ENCODE measurements at places on chromosomes 12 and 14. TPM values are rescaled to one million over a fixed set of nuclear protein-coding genes. Genes with fewer than 3 reads are reported as not detected.

Gene MIP
- total RNA-seq = not detected

Gene ARHGEF40
- 16.0 TPM for total RNA-seq

GRCh38 chr12:113152835-113153814 is 3.6 kb downstream of the CFAP73 start:
- peak; percentile 85 for DNase-seq

GRCh38 chr14:51335531-51335930 is 95.5 kb downstream of the TMX1 start:
- DNase-seq = no peak

Gene PTHLH
- total RNA-seq = 0.37 TPM

DNA sequence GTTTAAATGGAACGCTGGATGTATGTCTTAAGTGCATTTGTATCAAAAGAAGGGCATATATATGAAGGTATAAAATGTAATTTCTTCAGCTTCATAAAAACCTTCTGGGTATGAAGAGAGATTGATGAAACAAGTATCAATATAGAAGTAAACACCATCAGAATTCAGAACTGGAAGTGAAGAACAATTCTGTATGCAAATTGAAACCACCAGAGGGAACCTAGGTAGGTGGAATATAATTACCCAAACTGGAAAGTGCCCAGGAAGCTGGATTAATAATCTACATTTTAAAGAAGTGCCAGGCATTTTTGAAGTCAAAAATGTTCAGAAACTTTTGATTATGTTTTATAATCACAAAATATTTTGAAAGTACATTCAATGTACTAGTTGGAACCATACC is 336.2 kb upstream of the GARIN6 start:
- no peak for DNase-seq

GRCh38 chr14:94337274-94337673 is 14.1 kb upstream of the SERPINA6 start:
- DNase-seq = no peak

- DNase-seq = no peak
Observed at GRCh38 chr14:66037361-66037760, 448.8 kb upstream of the CCDC196 start.

Gene GPATCH2L
- 23.8 TPM for total RNA-seq

Gene LALBA
- total RNA-seq = not detected

DNA sequence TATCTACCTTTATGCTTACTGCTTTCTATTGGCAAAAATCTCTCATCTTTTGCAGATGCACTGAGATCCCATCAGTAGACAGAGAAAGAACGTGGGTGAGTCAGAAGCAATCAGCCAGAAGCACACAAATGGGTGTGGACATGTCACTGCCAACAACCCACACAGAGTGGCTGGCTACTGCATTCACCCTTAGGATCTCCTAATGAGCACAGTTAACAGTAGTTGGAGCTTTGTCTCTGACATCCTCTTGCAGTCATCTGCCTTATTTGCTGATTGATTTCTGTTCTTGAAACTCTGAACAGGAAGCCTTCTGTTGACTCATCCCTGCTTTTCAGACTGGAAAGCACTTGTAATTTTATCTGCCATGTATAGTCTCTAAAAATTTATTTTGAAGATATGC is 117.2 kb downstream of the RGS6 start:
- no peak for DNase-seq

- DNase-seq = peak; percentile 16
Observed at GRCh38 chr12:1906579-1906978, 11.9 kb downstream of the CACNA2D4 start.

- no peak for DNase-seq
Observed at GRCh38 chr14:39383026-39383660, 49.1 kb downstream of the FBXO33 start.

Gene SYT1
- not detected for total RNA-seq

DNA sequence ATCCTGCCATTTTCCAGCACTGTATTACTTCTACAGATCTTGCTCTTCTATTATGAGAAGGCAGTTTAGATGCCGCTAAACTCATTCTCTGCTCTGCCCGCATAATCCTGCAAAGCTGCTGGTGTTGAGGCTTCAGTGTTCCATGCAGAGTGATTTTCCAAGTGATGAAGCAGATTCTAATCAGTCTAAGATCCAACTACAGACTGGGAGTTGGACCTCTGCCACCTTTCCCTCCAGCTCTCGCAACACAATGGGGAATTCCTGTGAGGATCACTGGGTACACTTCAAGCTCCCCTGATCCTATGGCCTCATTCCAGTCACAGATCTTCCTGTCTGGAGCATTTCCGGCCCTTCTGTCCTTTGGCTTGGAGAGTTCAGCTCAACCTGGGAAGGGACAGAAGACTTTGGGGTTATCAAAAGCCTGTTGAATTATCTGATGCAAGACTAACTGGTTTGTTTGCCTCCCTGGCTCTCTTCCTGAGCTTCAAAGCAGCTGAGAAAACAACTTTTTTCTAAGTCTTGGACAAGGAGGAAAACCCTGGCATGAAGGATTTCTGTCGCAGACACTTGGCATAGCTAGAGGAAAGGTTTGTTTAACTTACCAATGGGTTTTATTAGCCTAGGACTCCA is 333.9 kb downstream of the ZFP36L1 start:
- no peak for DNase-seq

GRCh38 chr14:77206877-77207389 is 25.3 kb downstream of the TMEM63C start:
- DNase-seq = no peak

GRCh38 chr14:76695263-76695920 is 65.9 kb upstream of the VASH1 start:
- DNase-seq = no peak

Gene CPNE6
- total RNA-seq = not detected

DNA sequence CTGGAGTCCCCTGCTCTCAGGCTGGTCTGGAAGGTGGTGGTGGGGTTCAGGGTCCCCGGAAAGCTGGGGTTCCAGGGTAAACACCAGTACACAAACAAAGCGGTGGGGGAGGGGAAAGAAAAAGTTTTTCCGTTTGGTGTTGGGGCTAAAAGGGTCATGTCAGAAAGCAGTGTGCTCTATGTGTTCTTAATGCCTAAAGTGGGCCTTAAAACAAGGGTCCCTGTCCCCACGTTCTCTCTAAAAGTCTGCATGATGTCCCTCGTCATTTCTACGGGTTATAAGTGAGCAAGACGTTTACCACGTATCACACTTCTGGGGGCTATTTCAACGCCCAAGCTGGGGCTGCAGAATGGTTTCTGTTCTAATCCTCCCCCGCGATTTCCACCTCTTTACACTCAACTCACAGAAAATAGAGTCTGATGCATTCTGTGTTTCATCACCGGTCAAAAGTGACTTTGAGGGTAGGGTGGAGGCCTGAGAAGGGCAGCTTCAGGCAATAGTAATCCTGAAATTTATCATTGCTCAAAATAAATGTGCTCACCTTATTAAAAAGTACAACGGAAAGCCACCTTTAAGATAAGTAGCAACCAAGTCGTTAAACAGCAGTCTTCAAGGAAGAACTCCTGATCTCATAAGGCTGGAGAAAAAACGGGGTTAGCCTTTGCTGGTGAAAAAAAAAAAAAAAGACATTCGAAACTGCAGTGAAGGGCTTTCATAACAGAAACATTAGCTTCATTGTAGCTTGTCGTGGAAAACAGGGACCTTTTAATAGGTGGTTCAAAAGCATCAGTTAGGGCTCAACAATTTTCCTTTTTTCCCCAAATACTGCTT is 63.9 kb upstream of the PTGR2 start:
- DNase-seq = peak; percentile 80

Gene RSRC2
- total RNA-seq = 43.5 TPM

DNA sequence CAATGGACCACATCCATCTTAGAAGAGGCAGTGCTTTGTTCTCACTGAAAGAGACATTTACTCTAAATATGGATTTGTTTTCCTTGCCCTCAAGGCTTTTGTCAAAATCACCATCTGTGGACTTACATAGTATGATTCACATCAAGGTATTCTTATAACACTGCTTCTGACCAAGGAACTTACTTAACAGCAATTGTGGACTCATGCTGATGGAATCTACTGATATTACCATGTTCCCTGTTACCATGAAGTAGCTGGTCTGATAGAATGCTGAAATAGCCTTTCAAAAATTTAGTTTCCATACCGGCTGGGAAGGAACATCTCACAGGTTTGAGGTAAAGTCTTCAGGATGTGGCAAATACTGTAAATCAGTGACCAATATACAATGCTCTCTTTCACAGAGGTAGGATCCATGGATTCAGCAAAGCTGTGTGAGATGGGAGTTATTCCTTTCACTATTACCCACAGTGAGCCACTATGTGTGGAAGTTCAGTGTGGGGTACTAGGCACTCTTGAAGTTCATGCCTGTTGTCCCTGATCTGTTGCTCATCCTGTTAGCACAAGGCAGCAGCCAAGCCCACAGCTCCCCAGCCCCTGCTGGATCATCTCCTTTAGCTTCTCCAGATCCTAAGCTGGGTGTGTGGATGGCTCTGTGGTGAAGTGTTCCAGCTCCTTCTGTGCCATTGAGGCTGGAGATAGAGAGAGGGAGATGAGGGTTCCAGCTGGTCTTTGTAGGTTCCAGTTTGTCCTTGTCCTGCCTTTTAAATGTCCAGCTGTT is 126.4 kb downstream of the ATP23 start:
- DNase-seq = no peak

Gene CDCA3
- total RNA-seq = 52.3 TPM

- DNase-seq = no peak
Observed at GRCh38 chr12:64029013-64029857, 184.7 kb downstream of the SRGAP1 start.

Gene LUM
- total RNA-seq = 905 TPM

GRCh38 chr14:51008446-51008845 is 64.2 kb upstream of the PYGL start:
- no peak for DNase-seq

DNA sequence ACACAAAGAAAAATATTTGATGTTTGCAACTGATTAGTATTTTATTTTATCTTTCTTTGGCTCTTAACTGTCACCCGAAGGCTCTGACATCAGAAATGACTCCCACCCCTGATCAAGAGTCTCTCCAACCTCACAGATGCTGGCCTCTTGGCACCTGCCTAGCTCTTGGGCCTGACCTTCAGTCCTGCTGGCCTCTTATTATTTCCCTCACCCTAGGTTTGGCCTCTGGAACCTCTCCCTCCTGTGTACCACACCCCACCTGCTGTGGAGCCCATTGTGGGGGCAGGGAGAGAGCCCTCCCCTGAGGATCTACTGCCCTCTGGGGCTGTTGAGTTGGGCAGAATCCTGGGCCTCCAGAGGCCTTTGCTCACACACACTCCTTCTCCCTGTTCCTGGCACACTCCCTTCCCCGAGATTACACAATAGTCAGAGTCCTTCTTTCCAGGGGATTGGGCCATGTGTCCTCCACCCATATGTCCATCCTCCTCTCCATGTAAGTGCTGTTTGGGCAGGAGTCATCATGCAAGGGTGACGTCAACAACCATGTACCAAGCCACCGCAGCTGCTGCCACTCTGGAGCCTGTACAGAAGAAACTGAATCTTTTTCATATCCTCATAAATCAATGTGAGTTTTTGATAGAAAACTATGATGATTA is 124.3 kb downstream of the RASSF9 start:
- no peak for DNase-seq

DNA sequence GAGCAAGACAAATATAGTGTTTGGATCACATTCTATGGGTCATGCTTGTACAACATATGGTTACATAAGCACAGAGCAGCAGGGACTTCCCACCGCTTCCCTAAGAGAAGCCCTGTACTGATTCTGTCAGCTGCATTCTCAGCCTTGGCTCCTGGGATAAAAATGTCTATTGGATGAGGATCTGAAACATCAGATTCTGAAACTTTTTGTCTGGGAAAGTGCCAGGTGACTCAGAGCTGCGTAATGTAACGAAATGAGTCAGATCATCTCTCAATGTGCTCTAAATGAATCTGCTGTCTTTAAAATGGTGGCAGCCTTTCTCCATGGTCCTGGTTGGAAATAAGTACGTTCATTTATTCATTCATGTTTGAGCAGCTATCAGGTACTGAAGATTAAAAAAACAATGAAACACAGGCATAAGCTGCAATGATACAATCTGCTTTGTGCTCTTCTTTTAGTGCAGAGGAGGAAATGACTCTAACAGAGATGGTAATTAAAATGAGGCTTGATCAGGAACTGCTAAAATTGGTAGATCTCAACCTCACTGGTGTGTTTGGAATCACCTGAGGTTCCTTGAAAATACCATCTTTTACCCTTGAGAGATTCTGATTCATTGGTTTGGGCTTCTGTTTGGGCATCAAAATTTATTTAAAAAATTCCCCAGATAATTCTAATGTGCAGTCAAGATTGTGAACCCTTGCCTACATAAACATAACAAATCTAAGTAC is 99.1 kb upstream of the NAP1L1 start:
- DNase-seq = peak; percentile 76

DNA sequence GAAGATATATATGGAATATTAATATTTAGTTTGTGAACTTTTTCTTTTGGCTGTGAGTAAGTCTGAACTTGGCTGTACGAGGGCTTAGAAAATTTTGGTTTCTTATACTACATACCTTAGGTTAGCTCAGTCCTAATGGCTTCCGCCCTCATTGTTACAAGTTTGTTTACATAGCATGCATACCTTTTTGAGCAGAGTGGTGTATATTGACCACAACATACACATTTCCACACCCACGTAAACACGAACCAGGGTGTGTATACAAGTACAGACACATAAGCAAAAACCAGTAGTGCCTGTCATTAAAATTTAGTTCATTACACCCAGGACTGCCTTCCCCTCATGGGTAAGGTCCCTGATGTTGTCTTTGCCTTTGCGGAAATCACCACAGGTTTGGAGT is 230.2 kb upstream of the RGS6 start:
- DNase-seq = no peak

Gene KCNJ8
- not detected for total RNA-seq

GRCh38 chr14:59464486-59465315 is 479 bp downstream of the GPR135 start:
- no peak for DNase-seq

Gene MRPL51
- 261 TPM for total RNA-seq

GRCh38 chr14:78278464-78279250 is 108.5 kb downstream of the NRXN3 start:
- no peak for DNase-seq

DNA sequence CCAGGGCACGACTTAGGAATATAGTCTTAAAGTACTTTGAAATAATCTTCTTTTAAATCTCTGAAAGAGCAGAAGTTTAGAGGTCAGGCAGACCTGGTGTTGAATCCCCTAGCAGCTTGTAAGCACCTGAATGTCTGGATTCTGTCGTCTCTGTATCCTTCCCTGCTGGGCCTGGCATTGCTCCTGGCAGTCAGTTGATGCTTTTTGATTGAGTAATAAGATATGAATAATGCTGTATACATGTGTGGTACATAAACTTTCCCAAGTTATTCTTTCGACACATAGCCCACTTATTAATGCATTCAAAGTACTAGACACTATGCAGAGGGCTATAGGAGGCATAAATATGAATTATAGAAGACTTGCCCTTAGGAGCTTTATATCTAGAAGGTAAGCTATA is 31.4 kb downstream of the EVL start:
- DNase-seq = no peak

DNA sequence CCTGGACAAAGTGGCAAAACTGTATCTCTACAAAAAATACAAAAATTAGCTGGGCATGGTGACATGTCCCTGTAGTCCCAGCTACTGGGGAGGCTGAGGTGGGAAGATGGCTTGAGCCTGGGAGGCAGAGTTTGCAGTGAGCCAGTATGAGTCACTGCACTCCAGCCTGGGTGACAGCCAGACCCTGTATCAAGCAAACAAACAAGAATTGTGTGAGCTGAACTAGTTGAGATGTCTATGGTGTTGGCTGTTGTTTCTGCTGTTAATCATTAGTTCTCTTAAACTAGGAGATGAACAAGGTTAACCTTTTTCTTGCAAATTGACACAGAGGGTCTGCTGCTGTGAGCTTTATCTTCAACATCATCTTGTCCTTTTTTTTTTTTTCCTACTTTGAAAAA is 23.6 kb downstream of the RASSF3 start:
- DNase-seq = peak; percentile 68
